ENCODE measurements at places on chromosomes 13 and 19.

DNA sequence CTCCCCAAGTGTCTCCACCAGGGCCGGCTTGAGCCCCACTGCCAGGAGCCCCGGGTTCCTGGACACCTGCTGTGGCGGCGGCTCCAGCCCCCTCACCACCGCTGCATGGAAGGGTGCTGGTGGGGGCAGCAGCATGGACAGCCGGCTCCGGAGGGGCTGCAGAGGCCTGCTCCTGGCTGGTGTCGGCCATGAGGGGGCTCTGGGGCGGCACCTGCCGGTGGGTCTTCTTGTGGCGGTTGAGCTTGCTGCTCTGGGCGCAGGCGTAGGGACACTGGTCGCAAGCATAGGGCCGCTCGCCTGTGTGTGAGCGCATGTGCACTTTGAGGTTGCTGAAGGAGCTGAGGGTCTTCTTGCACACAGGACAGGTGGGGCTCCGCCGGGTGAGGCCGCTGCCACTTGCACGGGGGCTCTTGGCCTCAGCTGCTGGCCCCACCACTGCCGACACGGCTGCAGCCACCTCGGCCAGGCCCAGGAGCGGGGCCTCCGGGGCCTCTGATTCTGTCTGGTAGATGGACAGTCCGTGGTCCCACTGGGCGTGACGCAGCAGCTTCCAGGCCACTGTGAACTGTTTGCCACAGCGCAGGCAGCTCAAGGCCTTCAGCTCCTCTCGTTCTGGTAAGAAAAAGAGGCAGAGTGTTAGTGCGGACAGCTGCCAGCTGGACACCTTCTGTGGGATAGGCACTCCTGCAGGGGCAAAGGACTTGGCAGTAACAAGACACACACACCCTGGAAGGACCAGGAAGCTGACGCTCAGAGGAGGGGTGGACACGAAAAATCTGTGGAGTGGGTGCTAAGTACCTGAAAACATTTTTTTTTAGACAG is 4.1 kb downstream of the ZNF296 start:
- no peak for DNase-seq

DNA sequence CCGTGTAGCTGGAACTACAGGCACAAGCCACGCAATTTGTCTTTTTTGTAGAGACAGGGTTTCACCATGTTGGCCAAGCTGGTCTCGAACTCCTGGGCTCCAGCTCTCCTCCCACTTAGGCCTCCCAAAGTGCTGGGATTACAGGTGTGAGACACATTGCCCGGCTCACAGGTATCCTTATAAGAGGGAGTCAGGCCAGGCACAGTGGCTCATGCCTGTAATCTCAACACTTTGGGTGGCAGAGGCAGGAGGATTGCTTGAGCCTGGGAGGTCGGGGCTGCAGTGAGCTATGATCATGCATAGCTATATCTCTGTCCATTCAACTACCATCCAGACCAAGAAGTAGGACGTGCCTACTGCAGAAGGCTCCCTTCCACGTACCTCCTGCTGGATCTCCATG is 10.2 kb upstream of the IGLON5 start:
- DNase-seq: no peak

DNA sequence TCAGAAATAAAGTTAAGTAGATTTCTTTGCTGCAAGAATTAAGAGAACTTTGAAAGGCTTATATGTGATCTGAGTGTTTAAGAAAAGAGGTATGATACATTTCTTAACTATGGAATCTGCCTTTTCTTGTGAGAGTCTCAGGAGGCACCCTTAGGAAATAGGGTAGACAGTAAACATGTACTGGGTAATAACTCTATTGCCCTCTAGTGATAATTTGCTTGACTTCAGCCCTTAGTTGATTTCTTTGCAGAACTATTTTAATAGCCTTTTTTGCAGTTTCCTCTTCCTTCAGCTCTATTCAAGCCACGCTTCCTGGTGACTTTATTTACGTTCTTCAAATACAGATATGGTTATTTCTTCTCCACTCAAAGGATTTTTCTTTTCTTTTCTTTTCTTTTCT is 37.0 kb upstream of the CCNA1 start:
- DNase-seq: no peak

- no peak for DNase-seq
These were observed 2.0 kb upstream of the VPS36 start for GRCh38 chr13:52452470-52452869.

DNA sequence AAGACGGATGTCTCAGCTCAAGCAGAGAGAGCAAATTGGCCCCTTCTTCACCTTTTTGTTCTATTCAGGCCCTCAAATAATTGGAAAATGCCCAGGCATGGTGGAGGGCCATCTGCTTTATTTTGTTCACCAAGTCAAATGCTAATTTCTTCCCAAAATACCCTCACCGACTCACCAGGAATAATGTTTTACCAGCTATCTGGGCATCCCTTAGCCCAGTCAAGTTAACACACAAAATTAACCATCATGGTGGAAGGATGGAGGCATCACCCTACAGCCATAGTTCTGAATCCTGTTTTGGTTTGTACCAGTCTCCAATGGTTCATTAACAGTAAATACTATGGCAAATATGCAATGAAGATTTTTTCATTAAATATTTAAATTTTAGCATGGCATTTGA is 51.7 kb upstream of the SERP2 start:
- DNase-seq: no peak

- no peak for DNase-seq
These were observed 39.0 kb downstream of the C1QTNF9 start for GRCh38 chr13:24348385-24348784.

GRCh38 chr13:35744566-35745178 is 268.2 kb upstream of the MAB21L1 start:
- no peak for DNase-seq

DNA sequence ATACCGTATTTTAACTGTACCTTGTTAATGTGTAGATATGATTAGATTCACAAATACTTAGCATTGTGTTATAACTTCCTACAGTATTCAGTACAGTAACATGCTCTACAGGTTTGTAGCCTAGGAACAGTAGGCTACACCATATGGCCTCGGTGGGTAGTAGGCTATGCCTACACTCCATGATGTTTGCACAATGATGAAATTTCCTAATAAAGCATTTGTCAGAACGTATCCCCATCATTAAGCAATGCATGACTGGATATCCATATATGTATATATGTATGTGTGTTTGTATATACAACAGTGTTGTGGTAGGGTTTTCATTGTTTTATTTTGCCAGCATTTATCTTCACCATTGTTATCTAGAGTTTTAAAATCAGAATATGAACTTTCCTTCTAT is 119.4 kb downstream of the SLC7A1 start:
- no peak for DNase-seq

DNA sequence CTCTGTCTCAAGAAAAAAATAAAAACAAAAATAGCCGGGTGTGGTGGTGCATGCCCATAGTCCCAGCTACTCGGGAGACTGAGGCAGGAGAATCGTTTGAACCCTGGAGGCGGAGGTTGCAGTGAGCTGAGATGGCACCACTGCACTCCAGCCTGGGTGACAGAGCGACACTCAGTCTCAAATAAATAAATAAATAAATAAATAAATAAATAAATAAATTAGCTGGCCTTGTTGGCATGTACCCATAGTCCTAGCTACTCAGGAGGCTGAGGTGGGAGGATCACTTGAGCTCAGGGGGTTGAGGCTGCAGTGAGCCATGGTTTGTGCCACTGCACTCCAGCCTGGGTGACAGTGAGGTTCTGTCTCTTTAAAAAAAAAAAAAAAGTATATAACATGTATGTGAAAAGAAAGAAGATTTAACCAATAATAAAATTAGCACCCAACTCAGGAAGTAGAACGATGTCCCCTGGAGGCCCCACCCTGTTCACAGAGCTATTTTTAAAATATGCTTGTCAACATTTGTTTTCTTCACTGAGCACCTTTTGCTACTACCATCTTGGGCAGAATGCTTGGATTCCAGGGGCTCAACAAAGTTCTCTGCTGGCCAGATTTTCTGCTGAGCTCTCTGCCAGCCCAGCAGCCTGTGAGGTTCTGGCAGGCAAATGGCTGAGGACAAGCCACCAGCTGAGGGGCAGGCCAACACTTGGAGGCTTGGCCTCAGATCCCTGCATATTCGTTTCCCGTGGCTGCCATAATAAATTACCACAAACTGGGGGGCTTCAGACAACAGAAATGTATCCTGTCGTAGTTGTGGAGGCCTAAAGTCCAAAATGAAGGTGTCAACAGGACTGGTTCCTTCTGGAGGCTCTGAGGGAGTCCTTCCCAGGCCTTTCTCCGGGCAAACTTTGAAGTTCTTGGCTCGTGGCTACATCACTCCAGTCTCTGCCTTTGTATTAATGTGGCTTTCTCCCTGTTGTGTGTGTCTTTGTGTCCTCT is 5.2 kb downstream of the SLC25A42 start:
- no peak for DNase-seq

DNA sequence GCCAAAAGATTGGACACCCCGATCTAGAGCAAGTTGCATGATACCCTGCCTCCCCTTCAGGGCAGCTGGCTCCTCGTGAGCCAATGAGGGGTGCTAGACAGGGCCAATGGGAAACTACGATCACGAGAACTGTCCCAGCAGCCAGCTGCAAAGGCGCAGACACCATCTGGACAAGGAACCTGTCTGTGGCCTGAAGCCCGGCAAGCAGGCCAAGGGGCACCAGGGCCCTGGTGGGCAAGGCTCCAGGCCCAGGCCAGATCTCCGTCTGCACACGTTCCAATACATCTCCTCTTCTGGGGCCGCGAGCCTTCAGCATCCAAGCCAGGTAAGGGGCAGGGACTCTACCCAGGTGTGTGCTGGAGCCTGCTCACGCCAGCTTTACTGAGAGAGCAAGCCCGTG is 20.2 kb downstream of the MED26 start:
- no peak for DNase-seq

- DNase-seq: no peak
These were observed 125.3 kb downstream of the TSHZ3 start for GRCh38 chr19:31223740-31224534.

DNA sequence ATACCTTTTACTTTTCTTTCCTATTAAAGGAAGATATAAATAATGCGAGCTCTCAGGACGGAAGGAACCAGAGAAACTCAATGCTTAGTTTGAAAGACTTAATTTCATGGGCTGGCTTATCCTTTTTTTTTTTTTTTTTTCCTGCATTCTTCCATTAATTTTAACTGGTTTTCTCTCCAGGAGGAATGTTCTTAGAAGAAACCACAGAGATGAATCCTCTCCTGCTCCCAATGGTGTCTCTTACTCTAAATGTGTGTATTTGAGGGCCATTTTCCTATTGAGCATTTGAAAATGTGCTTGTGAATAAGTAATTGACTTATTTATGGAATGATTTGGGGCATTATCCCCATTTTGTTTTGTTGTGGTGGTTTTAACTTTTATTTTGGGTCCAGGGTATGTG is 494.9 kb downstream of the FOXO1 start:
- no peak for DNase-seq

- DNase-seq: no peak
These were observed 13.5 kb upstream of the OR7D2 start for GRCh38 chr19:9165261-9165660.

DNA sequence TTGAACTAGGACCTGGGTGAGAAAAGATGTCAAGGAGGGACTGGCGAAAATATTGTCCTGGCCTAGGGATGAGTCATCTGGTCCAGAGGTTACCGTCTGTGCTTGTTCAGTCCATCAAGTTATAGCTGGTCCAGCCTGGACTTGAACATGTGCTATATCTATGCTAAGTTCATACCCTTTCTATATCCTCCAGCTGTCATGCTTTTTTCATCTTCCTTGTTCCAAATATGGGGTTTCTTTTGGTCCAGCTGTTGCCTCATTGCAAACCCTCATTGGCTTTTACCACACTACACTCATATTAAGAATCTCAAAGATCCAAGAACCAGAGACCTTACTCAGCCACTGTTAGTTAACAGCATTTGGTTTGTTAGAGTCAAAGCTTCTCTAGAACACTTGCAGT is 19.1 kb upstream of the KLF12 start:
- no peak for DNase-seq

DNA sequence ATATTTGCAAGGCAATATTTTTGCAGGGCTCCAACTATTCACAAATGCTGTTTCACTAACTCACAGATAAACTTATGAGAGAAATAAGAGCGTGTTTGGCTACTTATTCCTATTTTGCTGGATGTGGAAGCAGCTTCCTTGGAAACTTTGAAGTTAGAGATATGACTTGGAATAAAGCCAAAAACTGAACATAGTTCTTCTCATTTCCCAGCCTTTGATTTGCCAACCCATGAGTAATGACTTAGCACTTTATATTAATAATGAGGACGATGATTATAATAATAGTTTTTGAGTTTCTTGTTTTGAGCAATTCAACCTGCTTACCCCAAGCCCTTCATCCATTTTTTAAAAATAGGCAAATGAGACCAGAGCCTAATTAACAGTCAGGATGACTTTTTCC is 47.7 kb downstream of the SLC10A2 start:
- no peak for DNase-seq

- DNase-seq: no peak
These were observed 416.2 kb downstream of the DIAPH3 start for GRCh38 chr13:59747529-59747928.

GRCh38 chr13:37132211-37132610 is 26.7 kb upstream of the CSNK1A1L start:
- no peak for DNase-seq

- no peak for DNase-seq
These were observed 61.4 kb upstream of the SLITRK1 start for GRCh38 chr13:83943530-83944279.

- no peak for DNase-seq
These were observed 983.7 kb downstream of the SLITRK1 start for GRCh38 chr13:82898586-82898985.

DNA sequence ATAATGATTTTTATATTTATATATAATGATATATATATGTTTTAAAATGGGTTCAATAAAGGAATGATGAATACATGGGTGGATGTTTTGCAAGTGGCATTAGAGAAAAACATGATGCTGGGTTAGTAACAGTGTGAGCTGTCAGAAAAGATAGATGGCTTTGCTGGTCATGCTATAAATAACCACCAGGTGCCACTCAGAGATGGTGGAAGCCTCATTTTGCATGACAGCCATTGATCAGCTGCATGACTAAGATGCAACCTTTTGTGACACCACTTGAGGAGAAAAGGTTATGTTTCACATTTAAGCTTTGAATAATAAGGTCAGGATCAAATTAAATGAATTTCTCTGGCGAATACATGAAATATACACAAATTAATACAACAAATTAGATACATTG is 737.7 kb downstream of the PCDH9 start:
- no peak for DNase-seq

DNA sequence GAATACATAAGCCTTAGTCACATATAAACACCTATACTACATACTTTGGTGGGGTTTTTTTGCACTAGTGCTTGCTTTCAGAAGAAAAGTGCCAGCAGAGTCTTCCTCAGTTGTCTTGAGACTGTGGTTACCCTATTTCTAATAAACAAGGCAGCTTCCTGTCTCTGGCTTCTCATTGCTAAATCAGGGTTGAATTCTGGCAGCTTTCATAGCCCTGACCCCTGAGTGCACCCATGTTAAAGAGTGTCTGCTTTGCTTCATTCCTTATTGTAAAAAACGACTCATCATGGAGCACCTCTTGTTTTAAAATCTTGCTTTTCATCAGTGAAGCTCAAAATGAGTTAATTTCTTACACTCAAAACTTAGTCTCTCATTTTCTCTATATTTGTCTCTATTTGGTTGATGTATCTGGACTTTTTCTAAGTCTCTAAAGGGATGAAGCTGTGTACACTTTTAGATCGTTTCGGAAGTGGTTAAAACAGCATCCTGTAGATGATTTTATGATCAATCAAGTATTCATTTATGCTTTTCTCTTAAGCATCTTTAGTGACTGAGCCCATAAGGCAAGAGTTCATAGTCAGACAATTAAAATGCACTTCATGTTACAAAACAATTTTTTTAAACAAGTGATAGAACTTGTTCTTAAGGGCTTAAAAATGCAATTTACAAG is 72.1 kb downstream of the KLF12 start:
- no peak for DNase-seq

- DNase-seq: no peak
These were observed 5.0 kb downstream of the PAK4 start for GRCh38 chr19:39130337-39131254.

- DNase-seq: no peak
These were observed 141.9 kb downstream of the SLC7A1 start for GRCh38 chr13:29453617-29454011.

All from T-helper 9 cell (primary cell).